ENCODE measurements at places on chromosomes 13 and 19.

- no peak for DNase-seq
These were observed 2.8 kb downstream of the MIR17HG start for GRCh38 chr13:91349992-91350911.

DNA sequence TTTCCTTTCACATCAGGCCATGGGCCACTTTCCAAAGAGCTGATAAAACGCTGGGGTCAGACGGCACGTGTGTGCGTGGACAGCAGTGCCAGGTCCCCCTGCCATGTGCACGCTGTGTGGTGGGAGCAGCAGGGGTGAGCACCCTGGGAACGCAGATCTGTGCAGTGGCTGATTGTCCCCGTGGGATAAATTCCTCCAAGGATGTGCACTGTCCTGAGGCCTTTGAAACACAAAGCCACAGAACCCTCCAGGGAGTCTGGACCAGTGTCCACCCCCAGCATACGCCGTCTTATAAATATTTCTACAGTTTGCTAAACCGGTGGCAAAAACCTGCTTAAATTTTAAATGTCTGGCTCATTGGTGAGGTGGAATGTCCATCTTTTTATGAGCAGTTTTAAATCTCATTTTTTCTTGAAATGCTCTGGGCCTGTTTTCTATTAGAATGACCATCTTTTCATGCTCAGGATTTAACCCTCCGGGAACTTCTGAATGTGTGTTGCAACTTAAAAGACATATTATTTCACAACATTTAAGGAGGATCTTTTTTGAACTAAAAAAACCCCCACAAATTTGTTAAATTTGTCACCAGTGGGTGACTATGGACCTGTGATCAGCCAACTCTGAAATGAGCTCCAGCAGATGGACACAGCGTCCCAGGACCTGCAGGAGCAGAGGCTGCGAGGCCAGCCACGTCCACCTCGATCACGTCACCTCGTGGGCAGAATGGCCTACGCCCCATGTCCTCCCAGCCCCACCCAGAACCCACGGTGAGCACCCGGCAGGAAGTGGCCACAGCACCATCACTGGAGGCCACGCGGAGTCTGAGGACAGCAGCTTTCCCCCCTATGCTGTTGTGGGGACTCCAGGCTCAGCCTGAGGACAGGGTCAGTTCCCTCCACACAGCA is 68.6 kb downstream of the RASA3 start:
- no peak for DNase-seq

DNA sequence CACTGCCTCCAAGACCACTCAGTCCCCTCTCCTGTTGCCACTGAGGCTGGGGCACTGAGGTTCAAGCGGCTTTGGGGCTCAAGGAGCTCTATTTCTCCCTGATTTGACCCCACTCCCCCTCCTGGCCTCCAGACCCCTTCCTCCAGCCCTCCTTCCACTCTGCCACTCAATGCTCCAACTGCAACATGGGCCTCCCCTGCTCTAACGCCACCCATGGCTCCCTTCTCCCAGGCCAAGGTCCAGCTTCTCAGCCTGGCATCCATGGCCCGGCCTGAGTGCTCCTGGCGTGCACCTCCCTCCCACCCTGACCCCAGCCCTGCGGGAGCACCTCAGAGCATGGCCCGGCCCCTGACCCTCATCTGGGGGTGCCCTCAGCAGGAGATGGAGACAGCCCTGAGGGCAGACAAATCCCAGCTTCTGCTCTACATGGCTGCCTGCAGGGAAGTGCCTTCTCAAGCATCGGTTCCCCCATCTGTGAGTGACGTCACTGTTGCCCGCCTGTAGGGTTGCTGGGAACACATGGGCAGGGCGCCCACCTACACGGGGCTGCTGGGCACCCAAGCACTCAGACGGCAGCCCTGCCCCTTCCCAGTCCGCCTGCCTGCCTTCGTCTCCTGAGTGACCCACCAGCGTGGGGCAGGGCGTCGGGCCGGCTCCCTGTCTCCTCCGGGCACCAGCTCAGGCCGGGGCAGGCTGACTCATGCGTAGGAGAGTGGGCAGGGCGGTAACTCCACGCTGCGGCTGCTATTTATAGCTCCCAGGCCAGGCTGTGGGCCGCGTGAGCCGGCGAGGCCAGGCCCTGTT is 1.6 kb upstream of the DIRAS1 start:
- no peak for DNase-seq

GRCh38 chr19:28514166-28514565 is 698.8 kb downstream of the UQCRFS1 start:
- DNase-seq = no peak

DNA sequence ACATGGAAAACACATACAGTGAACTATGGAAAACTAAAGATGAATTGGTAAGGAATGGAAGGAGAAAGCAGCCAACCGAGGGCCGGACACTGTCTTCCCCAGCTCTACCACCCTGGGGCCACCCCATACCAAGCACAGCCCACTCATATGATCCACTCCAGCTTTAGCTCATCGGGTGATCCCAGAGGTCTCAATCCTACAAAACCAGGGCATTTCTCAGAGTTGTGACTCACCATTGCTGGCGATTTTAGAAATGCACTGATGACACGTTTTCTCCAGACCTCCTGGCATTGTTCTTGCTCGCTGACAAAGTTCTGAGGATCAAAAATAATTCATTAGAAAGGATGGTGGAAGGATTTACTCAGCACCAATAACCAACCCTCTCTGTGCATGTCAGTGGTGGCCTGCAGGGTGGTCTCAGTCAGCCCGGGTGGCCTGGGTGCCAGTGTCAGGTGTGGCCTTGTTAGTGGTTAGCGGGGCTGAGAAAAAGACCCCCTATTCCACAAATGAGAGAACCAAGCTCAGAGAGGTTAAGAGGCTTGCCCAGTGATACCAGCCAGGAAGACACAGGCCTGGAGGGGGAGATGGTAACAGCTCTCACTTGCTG is 6.6 kb downstream of the TMEM272 start:
- peak; percentile 32 for DNase-seq

GRCh38 chr19:15584541-15585115 is 30.4 kb upstream of the CYP4F8 start:
- no peak for DNase-seq

All from epithelial cell of proximal tubule (primary cell).